ENCODE measurements at places on chromosomes 2 and 18. TPM values are rescaled to one million over a fixed set of nuclear protein-coding genes. Genes with fewer than 3 reads are reported as not detected.
A peak's percentile ranks its signal among the peaks of the same experiment; 100 is the strongest.

- DNase-seq: no peak
These were observed 189.4 kb downstream of the ARL4C start for GRCh38 chr2:234307322-234307961.

- DNase-seq: peak; percentile 32
These were observed 201.5 kb upstream of the ZSWIM2 start for GRCh38 chr2:187050409-187050998.

GRCh38 chr2:131023758-131024157 is 69.5 kb downstream of the FAM168B start:
- no peak for DNase-seq

DNA sequence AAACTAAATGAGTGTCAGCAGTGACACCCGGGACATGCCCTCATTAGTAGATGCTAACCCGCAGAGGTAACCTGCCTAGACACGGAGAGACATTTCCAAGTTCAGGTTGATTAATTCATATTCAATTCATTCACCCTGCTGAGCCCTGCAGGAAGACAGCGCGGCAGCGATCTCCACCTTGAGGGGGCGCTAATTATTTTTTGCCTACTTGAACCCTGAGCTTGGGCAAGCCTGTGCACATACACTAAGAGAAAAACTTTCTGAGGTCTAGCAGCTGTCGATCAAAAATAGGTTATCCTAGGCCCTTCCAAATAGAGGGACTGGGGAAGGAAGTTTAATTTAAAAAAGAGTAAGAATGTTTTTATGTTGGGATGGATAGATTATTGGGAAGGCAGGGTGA is 1.3 kb upstream of the LYPD6 start:
- no peak for DNase-seq

GRCh38 chr2:171813126-171813525 is 80.9 kb downstream of the SLC25A12 start:
- no peak for DNase-seq

- DNase-seq: peak; percentile 44
These were observed 442.3 kb downstream of the GRB14 start for GRCh38 chr2:164178835-164179465.

DNA sequence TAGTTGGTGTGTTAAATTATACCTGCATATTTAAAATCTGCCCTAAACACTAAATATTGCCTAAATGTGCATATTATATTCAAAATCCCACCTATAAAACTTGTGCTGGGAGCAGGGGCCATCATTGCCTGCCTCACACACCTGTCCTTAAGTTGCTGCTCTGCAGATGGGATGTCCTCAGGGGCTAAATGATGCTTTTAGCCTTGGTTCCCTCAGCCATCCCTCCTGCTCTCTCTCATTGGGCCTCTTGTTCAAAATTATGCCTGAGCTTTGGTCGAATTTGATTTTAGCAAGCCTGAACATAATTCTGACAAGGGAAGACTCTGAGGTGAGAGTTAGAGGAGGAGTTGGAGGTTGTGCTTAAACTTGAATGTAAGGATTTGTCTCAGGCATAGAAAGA is 318.3 kb upstream of the RAB12 start:
- DNase-seq: no peak

Gene CROCC2
- not detected for total RNA-seq

Gene PAIP2B
- 0.10 TPM for total RNA-seq

Gene PSD4
- total RNA-seq: 44.5 TPM
